Effector CD4-positive, alpha-beta T cell (primary cell): ENCODE measurements at places on chromosomes 13 and 19.

- no peak for DNase-seq
Measured at GRCh38 chr19:13091400-13092157, 11.1 kb downstream of the LYL1 start.

DNA sequence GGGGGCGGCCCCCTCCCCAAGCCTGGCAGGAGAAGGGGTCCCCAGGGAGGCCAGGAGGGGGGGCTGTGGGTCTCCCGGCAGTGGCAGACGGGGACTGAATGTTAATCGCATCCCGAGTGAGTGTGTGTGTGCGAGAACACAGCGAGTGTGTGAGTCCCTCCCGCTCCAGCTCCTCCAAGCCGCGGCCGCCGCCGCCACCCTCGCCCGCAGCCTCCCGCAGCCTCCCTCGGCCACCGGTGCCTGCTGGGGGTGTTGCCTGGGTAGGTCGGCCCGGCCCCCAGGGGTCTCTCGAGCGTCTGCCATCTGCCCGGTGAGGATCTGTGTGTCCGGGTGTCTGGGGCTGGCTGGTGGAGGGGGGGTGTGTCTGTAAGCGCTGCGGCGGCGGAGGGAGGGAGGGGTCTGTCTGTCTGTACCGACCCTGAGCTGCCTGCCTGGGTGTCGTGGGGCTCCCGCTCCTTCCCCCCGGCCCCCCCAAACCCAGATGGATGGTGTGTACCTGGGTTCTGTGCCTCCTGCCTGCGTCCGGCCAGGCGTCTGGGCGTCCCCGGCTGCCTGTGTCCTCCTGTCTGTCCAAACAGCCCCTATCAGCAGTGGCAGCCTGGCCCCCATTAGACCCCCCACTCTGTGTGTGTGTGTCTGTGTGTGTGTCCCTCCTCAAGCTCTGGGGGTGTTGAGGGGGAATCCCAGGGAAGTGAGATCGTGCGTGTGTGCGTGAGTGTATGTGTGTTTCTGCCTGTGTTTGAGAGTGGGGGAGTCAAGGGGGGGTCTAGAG lies at the start of gene GRIN2D:
TSS of gene GRIN2D (plus strand) at position 110 of the 772 bp plus-strand sequence. CDS start 4,725 bp downstream, outside the sequence.
- peak; percentile 18 for DNase-seq

GRCh38 chr13:109163037-109163379 lies 533.6 kb downstream of the MYO16 start:
- no peak for DNase-seq

- no peak for DNase-seq
Measured at GRCh38 chr13:77789376-77789775, 91.9 kb downstream of the SLAIN1 start.

DNA sequence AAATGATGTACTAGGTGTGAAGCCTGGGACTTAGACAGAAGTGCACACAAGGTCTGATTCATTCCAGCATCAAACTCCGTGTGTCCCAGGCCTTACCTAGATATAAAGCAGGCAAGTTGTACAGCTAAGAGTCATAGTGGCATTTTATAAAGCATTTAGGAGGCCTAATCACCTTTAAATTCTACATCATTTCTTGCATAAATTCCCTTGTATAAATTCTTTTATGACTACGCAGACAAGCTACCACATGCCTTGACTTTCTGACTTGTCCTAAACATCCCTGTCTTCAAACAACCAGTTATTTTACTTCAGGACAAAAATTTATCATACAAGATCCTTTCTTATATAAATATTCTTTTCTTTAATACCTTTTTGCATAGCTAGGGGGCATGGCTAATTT lies 22.5 kb downstream of the TMEM255B start:
- DNase-seq = no peak

GRCh38 chr19:40800997-40801377 lies 2.0 kb downstream of the EGLN2 start:
- DNase-seq = no peak

- DNase-seq = no peak
Measured at GRCh38 chr19:38805180-38805579, 7.6 kb downstream of the LGALS4 start.

DNA sequence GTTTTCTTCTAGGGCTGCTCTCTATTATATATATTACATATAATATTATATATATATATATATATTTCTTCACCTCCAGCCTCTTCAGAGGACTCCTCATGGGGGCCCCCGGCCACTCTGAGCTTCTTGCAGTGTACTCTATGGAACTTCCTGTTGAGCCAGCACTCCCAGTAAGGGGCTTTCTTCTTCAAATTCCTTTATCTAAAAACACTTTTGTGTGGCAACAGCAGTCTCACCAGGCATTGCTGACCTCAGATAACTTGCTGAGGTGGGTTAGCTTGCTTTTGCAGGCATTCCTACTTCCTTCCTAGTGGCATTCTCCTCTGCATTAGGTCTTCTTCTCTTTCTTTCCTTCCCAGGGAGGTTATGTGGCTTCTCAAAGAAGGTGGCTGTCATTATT lies 381.5 kb downstream of the MYO16 start:
- DNase-seq = no peak

GRCh38 chr13:73913751-73914518 lies 220.3 kb downstream of the KLF12 start:
- no peak for DNase-seq

GRCh38 chr13:52810011-52810410 lies 38.4 kb downstream of the PCDH8 start:
- DNase-seq = no peak

- peak; percentile 23 for DNase-seq
Measured at GRCh38 chr19:3135961-3136683, at the start of gene GNA15. Gene GNA15 (plus strand): TSS chr19:3136033. CDS start chr19:3136451, 418 bp downstream.

DNA sequence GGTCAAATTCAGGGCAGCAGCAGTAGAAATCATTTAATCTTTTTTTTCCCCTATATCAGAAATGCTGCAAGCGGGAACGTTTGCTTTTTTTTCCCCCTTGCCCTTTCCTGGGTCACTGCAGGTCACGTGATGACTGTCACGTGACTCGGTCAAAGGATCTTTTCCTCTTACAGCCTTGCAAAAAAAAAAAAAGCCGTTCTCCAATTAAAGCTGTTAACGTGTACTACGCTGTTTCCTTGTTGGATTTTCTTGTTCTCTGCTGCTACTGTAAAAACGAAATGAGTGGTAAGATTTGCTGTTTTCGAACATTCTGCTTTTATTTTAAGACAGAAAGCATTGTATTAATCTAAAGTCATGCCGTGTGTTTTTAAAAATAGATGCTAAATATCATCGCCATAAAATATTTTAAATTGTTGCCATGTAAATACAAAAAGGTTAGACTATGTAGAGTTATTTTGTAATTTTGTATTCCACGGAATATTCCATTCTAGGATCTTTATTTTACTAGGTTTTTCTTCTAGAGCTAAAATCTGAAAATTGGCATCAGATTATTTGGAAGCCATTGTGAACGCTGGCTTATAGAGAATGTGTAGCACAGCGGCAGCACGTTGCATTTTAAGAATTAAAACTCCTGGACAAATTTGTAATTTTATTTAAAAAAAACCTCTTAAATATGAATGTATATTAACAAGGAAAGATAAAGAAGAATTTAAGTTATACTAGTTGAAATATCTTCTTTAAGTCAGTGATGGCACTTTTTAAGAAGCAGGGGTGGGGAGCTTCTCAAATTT lies 109.8 kb upstream of the MLNR start:
- DNase-seq = peak; percentile 68

- peak; percentile 71 for DNase-seq
Measured at GRCh38 chr19:41641879-41642485, 15.1 kb upstream of the CEACAM4 start.

GRCh38 chr13:27371932-27372331 lies 52.5 kb upstream of the GTF3A start:
- DNase-seq = no peak

DNA sequence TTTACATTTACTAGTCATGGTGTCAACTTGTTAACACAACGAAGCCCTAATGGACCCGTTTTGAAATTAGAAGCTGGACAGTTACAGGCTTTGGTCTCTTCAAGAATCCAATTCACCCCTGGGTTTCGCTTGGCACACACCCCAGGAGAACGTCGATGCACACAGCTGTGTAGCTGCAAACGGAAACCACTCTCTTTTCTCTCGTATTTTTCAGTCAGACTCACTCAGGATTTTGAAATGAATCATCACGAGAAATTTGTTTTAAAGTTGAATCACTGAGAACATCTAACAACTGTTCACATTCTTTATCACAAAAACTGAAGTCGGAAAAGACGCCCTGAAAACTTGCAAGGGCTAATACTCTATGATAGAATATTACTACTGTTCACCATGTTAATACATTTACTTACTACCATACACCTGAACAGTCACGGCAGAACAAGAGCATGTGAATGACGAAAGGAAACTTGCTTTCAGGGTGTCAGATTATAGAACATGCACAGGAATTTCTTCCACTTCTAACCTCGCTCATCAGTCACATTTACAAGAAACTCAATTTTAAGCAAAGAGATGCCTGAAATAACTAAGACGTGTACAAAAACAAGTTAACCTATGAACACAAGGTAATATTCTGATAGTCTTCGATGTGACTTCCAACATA lies 4.7 kb downstream of the PNMA8A start:
- DNase-seq = no peak

GRCh38 chr13:106343836-106344235 lies 191.6 kb downstream of the EFNB2 start:
- DNase-seq = no peak

DNA sequence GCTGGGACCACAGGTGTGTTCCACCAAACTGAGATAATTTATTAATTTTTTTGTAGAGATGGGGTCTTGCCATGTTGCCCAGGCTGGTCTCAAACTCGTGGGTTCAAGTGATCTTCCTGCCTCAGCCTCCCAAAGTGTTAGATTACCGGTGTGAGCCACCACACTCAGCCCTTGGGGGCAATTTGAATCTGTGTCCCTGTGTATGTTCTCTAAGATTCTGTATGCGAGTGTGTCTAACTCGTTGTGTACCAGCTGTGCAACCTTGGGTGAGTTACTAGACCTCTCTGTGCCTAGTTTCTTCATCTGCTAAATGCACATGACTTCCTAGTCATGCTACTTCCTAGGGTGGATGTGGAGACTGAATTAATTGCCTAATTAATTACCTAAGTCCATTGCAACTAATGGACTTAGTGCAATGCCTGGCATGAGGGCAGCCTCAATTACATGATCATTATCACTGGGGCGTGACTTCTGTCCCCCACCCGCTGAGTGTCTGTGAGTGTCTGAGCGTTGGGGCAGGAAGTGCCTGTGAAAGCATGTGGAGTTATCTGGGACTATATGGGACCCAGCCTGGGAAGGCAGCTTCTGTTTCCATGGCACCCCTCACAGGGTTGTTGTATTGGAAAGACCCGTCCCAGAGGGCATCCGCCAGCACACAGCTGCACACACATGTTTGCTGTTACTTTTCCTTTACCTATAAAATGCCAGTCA lies 1.8 kb upstream of the NCCRP1 start:
- no peak for DNase-seq

DNA sequence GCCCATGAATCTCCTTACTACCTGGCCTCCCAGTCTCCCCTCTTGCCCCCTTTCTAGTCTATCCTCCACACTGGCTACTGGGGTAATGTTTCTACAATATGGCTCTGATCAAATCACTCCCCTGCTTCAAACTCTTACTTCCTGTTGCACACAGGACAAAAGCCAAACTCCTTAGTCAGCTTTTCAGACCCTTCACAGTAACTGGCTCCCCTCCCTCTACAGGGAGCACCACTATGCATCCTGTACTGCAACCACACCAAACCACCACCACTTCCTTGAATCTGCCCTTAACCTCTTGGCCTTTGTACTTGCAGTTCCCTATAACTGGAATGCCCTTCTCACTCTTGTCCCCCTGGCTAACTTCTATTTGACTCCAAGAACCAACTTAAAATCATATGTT lies 32.2 kb downstream of the DEDD2 start:
- DNase-seq = no peak

- no peak for DNase-seq
Measured at GRCh38 chr13:83691966-83692365, 190.3 kb downstream of the SLITRK1 start.

GRCh38 chr13:87684850-87685742 lies 13.9 kb downstream of the SLITRK5 start:
- no peak for DNase-seq

DNA sequence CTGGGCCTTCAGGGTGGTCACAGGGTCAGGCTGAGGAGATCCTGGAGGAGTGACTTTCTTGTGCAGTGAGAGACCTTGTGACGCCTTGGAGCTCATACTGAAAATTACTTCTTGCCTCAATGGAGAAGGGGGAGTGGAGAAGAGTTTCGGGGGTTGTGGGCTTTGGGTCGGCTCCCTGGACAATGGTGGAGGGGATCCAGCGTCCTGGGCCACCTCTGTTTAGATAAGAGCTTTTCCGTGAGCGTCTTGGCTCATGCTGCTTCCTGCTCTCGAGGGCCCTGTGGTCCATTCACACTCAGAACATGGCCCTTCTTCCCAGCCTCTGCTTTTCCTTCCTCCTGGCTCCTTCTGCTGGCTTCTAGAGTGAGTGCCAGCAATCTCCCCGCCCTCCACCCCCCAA lies 81.9 kb downstream of the FLT1 start:
- DNase-seq = no peak

DNA sequence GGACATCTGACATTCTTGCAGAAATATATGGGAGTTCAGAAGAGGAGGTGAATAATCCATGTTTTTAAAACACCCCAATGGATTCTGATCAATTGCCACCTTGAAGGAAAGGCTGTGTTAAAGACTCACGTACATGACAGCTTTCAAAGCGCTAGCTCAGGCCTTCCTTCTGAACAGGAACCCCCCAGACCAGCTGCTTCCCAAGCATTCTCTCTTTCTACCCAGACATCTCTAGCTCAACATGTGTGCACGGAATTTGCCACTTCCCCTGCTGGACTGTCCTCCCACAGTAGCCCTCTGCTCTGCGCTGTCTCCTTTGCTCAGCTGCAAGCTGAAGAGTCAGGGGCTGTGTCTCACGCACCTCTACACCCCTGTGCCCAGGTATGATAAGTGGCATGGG lies 54.5 kb downstream of the STK24 start:
- DNase-seq = no peak

- DNase-seq = no peak
Measured at GRCh38 chr13:29481603-29482002, 113.9 kb downstream of the SLC7A1 start.

DNA sequence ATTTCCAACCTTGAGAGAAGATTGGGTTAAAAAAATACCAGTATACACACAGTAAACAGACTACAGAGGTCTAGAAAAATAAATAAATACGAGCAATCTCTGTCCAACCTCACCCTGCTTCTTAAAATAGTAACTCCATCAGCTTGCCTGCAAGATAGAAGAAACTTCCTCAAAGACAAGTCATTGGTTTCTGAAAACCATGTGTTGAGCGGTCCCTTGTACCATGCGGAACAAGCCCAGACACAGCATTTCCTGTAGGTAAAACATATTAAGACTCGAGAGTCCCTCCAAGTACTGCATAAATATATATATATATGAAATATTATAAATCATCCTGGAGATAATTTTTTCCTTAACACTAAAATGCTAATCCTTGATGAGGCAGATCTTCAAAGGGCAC lies 157.4 kb downstream of the MZT1 start:
- no peak for DNase-seq
